ENCODE measurements at places on chromosomes 5 and 9.

- no peak for DNase-seq
Observed at GRCh38 chr9:90169490-90169889, 473.1 kb downstream of the DIRAS2 start.

DNA sequence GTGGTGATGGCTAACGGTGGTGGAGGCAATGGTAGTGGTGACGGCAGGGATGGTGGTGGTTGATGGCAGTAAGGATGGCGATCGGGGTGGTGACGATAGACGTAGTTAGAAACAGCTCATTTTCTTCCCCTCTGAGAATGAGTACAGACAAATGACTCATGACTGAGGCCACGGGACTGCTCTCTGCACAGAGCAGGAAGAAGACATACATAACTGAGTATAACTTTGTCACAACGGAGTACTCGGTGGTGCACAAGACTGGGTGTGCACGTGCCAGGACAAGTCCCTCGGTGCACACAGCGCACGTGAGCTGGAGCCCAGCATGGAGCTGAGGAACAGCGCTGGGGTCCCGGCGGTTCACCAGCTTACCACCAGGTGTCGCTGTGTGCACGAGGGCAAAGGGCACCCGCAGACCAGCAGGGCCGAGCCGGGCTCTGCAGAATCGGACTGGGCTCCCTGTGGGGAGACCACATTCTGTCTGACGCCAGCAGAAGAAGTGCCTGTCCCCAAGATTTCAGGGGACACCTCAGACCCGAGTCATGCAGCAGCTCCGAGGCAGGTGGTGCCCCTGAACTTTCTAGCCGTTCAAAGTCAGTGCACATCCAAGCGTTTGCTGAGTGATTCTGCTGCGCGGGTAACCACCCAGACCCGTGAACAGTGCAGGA lies 188.6 kb downstream of the FSTL4 start:
- DNase-seq, result peak; percentile 26

DNA sequence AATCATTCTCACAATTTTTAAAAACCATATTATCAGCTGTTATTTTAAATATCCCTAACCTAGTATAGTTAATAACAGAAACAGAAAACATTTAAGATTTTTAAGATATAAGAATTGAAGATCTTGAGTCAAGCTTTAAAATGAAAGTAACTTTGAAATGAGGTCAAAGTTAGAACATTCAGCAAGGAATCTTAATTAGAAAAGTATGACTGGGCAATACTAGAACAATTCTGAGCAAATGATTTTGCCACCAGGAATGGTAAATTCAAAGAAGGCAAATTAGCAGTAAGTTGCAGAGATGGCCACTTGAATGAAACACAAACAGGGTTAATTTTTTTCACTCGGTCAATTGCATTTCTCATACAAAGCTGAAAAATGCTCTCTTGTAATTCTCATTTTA lies 117.9 kb downstream of the NXNL2 start:
- DNase-seq, result no peak

DNA sequence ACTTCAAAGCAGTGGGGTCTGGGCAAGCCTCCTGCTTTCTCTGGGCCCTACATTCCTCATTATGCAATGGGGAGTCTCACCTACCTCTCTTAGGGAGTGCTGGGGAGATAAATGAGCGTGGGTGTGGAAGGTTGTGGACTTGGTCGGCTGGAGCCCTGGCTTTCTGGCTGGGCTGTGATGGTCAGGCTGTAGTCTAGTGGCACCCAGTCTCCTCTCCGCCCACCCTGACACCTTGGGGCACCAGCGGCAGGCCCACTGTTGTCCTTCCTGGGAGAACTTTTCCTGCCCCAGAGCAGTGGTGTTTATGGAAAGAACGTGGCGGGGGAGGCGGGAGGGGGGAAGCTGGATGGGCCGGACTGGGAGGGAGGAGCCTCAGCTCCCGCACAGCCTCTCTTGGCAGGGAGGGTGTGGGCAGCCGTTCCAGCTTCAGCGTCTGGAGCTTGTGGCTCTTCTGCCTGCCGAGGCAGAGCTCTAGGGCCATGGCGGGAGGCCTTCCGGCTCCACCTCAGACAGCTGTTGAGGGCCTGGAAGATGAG lies 4.1 kb downstream of the PTGS1 start:
- DNase-seq, result no peak

DNA sequence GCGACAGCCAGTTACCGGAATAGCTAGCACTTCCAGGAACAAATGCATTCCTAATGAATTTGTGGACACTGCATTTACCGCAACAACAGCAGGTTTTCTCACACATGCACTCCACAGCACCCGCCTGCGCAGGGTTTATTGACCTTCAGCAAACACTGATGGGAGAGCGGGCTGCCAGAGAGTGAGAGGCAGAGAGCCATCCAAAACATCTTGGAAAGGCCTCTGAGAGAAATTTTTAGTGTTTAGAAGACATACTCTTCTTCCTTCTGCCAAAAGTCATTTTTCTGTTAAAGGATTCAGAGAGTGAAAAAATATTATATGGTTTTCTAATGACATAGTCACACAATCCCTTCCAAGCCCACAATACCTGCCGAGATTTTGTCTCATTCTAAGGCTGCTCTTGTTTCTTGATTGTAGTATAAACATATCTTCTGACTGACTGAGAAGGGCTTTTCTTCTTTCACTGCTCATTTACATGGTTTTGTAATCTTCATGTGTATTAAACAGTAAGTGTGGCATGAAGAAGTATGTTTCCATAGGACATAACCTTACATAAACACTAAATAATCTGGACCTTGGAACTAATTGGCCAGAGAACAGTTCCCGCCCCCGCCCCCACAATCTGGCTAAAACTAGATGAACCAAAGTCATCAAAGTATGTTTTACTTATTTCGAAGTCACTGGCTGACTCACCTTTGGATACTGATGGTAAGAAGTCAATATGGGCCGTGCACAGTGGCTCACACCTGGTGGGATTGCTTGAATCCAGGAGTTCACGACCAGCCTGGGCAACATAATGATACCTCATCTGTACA lies 432.5 kb upstream of the MEF2C start:
- no peak for DNase-seq

DNA sequence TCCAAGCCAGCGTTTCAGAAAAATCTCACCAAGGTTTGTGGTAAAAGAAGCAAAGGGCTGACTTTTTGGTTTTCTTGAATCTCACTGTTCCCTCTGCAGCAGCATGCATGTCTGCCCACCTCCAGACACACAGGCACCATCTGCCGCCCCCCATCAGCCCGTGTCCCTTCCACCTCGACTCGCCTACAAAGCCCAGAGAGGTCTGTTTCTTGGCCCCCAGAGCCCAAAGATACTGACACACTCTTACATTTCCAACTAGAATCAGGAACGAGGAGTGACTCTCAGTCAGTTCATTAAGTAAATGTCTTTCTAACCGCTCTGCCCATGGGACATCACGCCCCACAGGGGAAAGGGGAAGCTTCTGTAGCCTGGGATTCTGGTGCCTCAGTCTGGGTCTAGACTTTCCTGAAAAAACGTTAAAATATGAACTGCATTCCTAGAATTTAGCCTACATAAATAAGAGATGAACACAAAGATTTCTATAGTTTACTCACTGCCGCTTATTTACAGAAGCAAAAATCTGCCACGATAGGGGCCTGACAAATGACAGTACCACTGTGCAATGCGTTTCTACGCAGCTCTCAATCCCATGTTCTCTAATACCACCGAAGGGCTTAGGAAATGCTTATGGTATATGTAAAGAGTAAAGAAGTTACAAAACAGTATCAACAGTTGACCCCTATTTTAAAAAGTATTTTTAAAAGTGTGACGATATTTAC lies 4.1 kb downstream of the IL4 start:
- no peak for DNase-seq

- no peak for DNase-seq
Observed at GRCh38 chr9:8660383-8660782, 860.8 kb upstream of the DMAC1 start.

DNA sequence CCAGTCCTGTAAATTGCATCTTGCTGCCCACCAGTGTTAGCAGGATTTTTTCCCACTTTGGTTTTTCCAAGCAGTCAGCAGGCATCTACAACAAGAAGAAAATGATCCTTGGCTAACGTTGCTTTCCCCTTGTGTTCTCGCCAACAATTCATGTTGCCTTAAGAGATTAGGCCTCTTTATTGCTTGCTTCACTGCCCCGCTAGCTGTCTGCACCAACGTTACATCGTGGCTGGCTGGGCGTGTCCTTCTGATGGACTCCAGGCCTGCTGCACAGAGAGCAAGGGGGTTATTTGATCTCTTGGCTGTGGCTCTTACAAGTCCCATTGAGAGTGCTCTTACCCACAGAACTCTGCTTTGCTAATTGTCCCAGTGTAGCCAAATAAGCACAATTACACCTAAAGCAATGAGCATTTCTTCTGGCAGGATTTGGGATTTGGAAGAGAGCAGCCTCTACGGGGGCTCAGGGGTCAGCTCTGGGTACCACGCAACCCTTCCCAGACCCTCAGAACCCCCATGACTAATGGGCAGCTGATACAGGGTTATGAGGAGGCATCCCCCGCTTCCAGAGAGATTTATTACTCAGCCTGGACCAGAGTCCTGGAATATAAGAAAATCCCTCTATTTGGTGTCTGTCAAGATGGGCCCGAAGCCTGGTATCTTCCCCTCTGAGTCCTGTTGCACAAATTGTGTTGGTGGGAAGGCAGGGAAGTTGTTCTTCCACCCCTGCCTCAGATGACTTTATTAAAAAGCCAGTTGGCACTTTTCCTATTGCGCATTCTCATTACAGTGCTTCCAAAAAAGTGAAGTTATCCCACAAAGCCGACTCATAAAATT lies 17.6 kb downstream of the DCANP1 start:
- no peak for DNase-seq

- DNase-seq, result no peak
Observed at GRCh38 chr5:18395126-18396110, 761.2 kb downstream of the TAF11L14 start.

GRCh38 chr9:126904586-126904985 lies 10.0 kb upstream of the RALGPS1 start:
- no peak for DNase-seq

- DNase-seq, result no peak
Observed at GRCh38 chr9:114114364-114114763, 15.3 kb upstream of the KIF12 start.

GRCh38 chr5:7801891-7802614 lies 48.9 kb downstream of the CFAP90 start:
- no peak for DNase-seq

DNA sequence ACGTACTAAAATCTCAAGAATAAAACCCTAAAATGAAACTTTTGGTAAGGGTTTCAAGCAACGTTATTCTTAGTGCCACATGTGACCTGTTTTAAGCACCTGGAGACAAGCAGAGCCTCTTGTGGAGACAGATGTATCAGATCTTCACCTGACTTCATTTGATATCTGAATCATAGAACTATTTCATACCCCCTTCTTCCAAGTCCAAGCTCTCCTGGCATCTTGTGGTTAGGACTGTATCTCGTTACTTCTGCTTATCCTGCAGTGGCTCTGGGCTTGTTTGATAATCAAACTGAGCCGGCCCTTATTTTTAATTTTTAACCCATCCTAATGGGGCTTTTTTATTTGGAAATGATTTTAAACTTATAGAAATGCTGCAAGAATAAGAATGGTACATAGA lies 11.1 kb upstream of the FSD1L start:
- no peak for DNase-seq

GRCh38 chr5:58274191-58274590 lies 185.7 kb downstream of the PLK2 start:
- DNase-seq, result no peak

DNA sequence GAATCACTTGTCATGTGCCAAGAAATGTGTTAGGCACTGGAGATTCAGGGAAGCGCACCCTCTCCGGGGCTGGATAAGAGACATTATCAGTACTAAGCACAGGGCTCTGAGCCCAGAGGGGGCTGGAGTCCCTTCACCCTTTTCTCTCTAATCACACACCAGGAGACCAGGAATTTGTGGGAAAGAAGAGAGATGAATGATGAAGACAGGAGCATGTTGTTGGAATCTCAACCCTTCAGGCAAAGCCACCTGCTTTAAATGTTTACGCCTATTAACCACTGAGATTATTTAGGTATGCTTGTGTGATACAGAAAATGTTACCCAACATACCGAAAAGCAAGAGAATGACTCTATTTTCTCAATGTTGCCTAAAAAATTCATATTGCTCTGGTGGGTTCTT lies 119.8 kb downstream of the ENTREP1 start:
- no peak for DNase-seq

GRCh38 chr9:27475057-27475595 lies 49.0 kb upstream of the IFNK start:
- no peak for DNase-seq
